ENCODE measurements at places on chromosomes 3 and 15. TPM values are rescaled to one million over a fixed set of nuclear protein-coding genes. Genes with fewer than 3 reads are reported as not detected.

The GOLGA8J gene
- total RNA-seq: 0.33 TPM

The SLC24A5 gene
- 22.1 TPM for total RNA-seq

The UBXN7 gene
- 69.9 TPM for total RNA-seq

The SGO1 gene
- total RNA-seq: 6.6 TPM

The ATP10A gene
- 5.9 TPM for total RNA-seq

The CYP11A1 gene
- total RNA-seq: 1.0 TPM

The PRR23E gene
- not detected for total RNA-seq

The CTXND1 gene
- 0.88 TPM for total RNA-seq

The SPESP1 gene
- total RNA-seq: 0.93 TPM

The TPRG1 gene
- 0.49 TPM for total RNA-seq

The CADM2 gene
- total RNA-seq: 137 TPM

The BFSP2 gene
- total RNA-seq: 299 TPM

The GOLGA8S gene
- 0.82 TPM for total RNA-seq

The TTLL13 gene
- not detected for total RNA-seq

The IL17RC gene
- 28.1 TPM for total RNA-seq

The RAB5A gene
- total RNA-seq: 89.5 TPM

The MGA gene
- total RNA-seq: 147 TPM

All from camera-type eye (tissue), 1 donor.